ENCODE measurements at places on chromosomes 3 and 15. TPM values are rescaled to one million over a fixed set of nuclear protein-coding genes. Genes with fewer than 3 reads are reported as not detected.

- H3K36me3 ChIP-seq = no peaks in the 10 kb centered on the region
- H3K4me3 ChIP-seq = no peak overlapping the region
- H3K4me1 ChIP-seq = no peaks in the 10 kb centered on the region
- no peaks in the 10 kb centered on the region for H3K27me3 ChIP-seq
- DNase-seq = no peak
- no peak overlapping the region for H3K27ac ChIP-seq
These were observed 223.3 kb downstream of the P3H2 start for GRCh38 chr3:189897406-189897805.

GRCh38 chr3:120369037-120369467, 19.9 kb upstream of the LRRC58 start:
- no peak overlapping the region for H3K4me3 ChIP-seq
- no peaks in the 10 kb centered on the region for H3K27me3 ChIP-seq
- no peaks in the 10 kb centered on the region for H3K36me3 ChIP-seq
- H3K27ac ChIP-seq = no peak overlapping the region
- no peak for DNase-seq

DNA sequence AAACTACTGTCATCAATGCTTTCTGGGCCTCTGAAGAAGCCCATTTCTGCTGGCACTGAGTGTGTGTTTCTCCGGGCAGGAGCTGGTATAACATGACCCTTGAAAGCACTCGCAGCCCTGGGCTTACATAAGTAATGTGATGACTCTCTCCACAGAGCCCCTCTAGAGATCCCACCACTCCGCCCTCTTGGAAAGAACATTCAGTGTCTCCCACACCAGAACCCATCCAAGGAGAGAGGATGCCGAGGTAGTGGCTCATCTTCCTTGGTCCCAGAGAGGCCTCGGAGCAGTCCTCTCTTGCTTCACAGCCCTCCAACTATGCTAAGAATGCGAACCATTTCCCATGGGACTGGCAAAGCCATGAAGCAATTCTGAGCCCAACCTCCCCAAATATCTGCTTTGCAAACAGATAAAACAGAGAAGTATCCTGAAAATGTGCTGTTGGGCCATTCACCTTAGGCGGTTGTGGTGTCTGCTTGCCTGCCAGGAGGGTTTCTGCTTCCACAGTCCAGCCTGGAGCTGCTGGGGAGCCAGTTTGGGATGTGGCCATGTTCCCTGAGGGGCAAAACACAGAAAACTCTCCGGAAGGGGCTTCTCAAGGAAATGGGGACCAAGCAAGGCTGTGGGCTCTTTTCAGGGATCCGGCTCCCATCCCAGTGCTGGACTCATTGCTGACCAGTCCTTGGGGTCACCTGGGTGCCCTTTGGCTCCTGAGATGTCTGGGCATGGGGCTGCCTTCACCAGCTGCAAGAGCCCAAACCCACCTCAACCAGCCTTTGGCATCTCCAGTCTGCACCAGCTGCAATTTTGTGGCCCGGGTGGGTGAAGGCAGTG, 47.3 kb downstream of the AMOTL2 start:
- DNase-seq = no peak
- no peak overlapping the region for H3K27ac ChIP-seq
- H3K4me3 ChIP-seq = no peak overlapping the region
- no peaks in the 10 kb centered on the region for H3K36me3 ChIP-seq
- no peaks in the 10 kb centered on the region for H3K4me1 ChIP-seq

GRCh38 chr3:67453628-67454027, 200.8 kb downstream of the SUCLG2 start:
- H3K4me3 ChIP-seq = no peak overlapping the region
- DNase-seq = no peak
- no peaks in the 10 kb centered on the region for H3K36me3 ChIP-seq
- H3K27me3 ChIP-seq = no peaks in the 10 kb centered on the region
- H3K4me1 ChIP-seq = peaks cover 2% of the 10 kb centered on the region

- no peaks in the 10 kb centered on the region for H3K36me3 ChIP-seq
- H3K4me3 ChIP-seq = no peak overlapping the region
- H3K4me1 ChIP-seq = peaks cover 7% of the 10 kb centered on the region
These were observed 47.1 kb downstream of the DAPK2 start for GRCh38 chr15:63999177-63999576.

- no peaks in the 10 kb centered on the region for H3K27me3 ChIP-seq
- DNase-seq = no peak
- H3K27ac ChIP-seq = no peak overlapping the region
- H3K36me3 ChIP-seq = peaks cover 4% of the 10 kb centered on the region
- H3K4me3 ChIP-seq = no peak overlapping the region
These were observed 151.8 kb downstream of the MYRIP start for GRCh38 chr3:39961230-39961629.

DNA sequence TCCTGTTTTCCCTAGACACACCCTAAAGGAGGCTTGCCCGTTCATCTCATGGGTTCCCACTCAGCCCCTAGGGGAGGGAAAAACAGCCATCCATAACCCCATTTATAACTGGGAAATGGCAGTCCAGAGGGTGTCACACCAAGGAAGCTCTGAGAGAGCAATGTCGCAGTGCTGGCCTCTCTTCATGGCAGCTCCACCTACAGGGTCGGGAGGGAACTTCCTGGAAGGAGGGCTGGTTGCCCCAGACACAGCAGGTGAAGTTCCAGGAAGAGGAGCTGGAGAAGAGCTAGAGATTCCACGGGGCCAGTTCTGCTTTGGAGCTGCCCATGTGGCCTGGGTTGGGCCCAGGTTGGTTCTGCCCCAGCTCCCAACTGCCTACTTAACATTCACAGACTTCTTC, 22.3 kb upstream of the LINGO1 start:
- H3K27me3 ChIP-seq = peaks cover 2% of the 10 kb centered on the region
- peak; percentile 70 for DNase-seq
- no peak overlapping the region for H3K4me3 ChIP-seq
- H3K4me1 ChIP-seq = peaks cover 21% of the 10 kb centered on the region
- H3K36me3 ChIP-seq = no peaks in the 10 kb centered on the region

DNA sequence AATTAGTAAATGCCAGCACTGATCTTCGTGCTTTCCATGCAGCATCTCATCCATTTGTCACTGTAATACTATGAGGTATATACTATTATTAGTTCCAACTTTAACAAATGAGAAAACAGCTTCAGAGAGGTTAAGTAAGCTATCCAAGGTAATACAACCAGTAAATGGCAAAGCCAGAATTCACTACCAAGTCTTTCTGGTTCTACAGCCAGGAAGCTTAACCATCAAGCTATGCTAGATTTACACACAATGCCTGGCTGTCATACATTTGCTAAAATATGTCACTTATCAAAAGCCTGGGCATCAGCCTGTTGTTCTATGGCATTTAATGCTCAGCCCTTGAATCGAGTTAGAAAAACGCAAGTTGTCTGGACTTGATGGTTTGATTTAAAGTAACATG, 32.6 kb downstream of the TMOD2 start:
- DNase-seq = no peak
- no peaks in the 10 kb centered on the region for H3K4me1 ChIP-seq
- no peak overlapping the region for H3K4me3 ChIP-seq
- H3K36me3 ChIP-seq = peaks cover 25% of the 10 kb centered on the region
- H3K27ac ChIP-seq = no peak overlapping the region

APEH gene
- 119 TPM for total RNA-seq

MST1R gene
- total RNA-seq = 8.6 TPM

DAZL gene
- total RNA-seq = 0.51 TPM
